Foreskin keratinocyte (primary cell): ENCODE measurements at places on chromosomes 4 and X. TPM values are rescaled to one million over a fixed set of nuclear protein-coding genes. Genes with fewer than 3 reads are reported as not detected.

DNA sequence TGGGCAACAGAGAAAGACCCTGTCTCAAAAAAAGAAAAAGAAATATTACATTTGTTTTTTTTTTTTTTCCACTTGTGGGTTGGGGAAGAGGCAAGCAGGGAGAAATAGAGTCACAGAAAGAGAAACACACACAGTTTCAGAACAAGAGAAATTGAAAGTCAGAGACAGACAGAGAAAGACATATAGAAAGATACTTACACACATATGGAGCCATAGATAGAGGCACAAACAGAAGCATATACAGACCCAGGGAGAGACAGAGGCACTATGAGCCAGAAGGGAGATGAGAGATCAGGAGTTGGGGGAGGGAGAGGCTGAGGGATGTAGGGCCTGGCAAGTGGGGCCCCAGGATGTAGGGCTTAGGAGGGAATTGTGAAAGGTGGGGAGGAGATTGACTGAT lies 55.2 kb upstream of the GIMD1 start:
- DNase-seq = no peak

DNA sequence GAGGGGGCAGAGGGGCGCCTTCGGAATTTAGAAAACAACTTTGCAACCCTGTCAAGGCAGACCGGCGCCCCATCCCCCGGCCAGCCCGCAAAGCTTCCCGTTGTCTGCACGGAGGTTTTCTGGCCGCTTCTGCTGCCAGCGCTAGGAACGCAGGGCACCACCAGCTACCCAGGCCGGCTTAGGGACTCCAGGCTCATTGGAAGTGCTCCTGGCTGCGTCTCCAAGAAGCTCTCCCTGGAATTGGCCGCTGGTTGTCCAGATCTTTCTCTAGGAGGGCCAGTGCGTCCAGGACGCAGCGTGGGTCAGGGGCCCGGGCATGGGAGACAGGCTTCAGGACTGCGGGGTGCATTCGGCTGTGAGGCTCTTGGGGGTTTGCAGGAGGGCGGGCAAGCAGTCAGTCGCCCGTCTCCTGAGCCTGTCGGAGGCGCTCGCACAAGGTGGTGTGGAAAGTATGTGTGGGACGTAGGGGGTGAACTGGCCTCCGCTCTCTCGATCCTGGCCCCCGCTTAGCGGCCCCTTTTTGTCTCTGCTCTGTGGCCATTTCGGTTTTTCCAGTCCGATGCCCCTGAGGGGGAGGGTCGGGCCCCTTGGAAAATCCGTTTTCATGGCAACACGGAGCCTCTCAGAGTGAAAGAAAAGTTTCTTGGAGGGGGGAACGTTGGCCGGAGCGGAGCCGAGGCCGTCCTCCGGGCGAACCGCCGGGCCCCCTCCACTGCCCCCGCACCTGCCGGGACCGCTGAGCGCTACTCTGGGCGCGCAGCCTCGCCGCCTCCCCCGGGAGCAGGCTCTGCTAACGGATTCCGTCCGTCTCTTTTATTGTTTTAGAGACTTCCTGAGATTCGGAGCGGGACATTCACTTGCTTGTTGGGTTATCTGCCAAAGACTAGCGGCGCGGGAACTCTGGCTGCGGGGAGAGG lies 810 bp upstream of the SOX3 start:
- no peak for DNase-seq

DNA sequence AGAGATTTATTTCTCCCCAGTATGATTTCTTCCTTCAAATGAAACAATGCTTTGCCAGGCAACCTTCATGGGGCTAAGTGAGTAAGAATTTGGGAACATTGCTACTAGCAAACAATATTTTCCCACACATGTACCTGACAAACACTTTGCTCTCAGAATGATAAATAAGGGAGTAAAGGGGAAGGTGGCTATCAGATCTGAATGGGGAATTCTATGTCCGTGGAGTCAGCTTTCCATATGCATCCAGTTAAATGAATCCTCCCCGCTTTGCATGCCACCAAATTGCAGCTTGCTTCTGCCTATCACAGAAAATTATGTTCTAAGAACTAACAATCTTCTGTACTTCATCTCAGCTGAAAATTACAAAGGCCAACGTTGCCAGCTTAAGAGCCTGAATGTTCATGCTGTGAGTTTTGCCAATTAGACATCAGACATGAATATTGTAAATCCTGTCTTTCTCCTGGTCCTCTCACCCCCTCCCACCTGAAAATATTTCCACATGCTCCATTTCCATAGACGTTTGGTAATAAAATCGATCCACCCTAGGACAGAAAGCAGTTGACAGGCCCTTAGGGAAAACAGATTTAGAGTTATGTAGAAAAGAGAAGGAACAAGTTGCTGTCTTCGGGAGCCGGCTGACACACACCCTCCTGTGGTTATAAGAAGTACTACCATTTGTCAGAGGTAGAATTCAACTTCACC lies 6.3 kb downstream of the MEPE start:
- DNase-seq = no peak

The IGSF1 gene
- not detected in 2 replicates for total RNA-seq

GRCh38 chr4:169774466-169775445 lies 17.0 kb upstream of the HPF1 start:
- no peak for DNase-seq

- DNase-seq = no peak
Observed at GRCh38 chr4:108068442-108068841, 78.8 kb downstream of the HADH start.

GRCh38 chrX:141375011-141375760 lies 132.9 kb upstream of the SPANXC start:
- no peak for DNase-seq

DNA sequence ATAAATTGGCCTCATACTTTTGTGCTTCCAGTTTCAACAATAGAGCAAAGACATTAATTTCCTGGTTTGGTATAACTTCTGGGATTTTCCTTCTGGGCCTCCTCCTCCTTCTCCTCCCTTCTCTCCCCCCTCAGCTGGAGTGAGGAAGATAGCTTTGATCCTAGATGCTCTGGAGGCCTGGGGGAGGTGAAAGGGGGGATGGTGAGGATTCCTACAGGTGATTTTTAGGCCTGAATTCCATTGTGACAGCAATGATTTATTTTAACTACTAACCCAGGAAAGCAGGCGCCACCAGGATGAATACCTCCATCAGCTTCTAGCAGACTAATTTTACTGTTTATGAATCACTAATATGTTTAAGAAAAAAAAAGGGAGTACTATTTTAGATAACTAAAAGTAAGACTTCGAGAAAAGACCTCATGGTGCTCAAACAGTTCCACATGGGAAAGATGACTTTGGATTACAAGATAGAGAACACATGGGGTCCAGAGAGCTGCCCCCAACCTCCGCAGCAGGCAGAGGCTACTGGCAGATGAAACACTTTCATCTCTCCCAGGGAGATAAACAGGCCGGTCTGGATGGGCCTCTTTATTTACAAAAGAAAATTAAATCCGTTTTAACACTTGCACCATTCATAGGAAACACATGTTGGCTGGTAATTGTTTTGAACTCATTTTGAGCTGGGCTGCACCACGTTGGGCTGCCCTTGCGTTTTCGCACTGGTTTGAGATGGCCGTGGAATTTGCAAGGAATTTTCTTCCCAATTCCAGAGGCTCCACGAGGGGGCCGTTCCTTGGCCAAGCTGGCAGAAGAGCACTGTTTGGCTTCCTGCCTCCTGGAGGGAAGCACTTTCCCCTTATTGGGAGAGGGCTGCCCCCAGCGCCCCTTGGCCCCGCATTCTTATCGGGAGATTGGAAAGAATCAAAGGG lies 125.1 kb upstream of the STX18 start:
- DNase-seq = no peak

- DNase-seq = no peak
Observed at GRCh38 chr4:94036964-94037363, 170.7 kb upstream of the SMARCAD1 start.

DNA sequence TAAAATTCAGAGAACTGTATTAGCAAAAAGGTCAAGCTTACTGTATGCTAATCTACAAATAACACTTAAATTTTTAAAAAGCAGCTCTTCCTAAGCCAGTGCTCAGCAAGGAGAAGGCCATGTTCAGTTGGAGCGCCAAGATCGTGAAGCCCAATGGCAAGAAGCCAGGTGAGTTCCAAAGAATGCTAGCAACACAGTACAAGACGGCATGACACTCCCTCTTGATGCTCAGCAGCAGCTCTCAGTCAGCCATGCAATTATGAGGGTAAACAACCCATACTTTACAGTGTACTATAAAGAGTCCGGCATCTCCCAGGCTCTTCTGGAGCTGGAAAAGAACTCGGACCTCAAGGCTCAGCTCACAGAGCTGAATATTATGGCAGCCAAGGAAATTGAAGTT lies 34.9 kb downstream of the STX18 start:
- DNase-seq = no peak

DNA sequence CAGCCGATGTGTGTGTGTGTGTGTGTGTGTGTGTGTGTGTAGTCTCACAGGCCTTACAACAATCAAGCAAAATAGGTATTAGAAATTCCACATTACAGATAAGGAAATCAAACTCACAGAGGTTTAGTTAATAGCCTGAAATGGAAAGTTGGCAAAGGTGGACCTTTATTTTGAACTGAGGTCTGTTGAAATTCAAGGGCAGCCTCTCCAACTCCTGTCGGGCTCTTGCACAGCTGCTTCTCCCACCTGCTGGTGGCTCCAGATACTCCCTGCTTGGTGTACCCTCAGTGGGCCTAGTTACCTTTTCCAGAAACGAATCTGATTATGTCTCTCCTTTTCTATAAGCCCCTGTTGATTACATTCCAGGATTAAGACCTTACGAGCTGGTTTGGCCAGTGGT lies 195.9 kb downstream of the MGST2 start:
- DNase-seq = no peak

DNA sequence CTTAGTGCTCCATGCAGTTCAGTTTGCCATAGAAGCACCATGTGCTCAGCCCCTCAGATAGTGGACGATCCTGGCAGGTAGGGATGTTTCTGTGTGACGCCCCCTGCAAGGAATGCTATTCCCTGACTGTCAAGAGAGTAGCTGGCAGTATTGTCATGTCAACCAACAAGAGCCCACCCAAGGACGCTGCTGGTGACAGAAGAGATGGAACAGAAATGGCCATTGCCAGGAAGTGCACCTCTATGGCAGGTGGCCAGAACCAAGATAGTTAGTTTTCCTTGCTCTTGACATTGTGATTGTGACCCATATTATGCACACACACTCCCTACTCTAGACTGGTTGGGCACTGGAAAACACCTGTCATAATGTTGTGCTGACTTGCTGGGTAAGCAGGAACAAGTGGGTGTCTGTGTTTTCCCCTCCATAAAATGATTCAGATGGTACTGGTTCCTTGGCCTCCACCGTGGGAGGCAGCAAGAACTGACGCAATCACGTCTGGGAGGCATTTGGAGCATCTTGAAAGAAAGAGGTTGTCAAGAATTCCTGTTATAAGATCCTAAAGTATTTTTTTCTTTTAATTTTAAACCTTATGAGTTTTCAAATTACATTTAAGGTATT lies 507.9 kb downstream of the MID1IP1 start:
- peak; percentile 17 for DNase-seq
